ENCODE measurements at places on chromosomes 4 and X.

- no peak for DNase-seq
Measured at GRCh38 chr4:110510277-110510676, 34.3 kb downstream of the ENPEP start.

DNA sequence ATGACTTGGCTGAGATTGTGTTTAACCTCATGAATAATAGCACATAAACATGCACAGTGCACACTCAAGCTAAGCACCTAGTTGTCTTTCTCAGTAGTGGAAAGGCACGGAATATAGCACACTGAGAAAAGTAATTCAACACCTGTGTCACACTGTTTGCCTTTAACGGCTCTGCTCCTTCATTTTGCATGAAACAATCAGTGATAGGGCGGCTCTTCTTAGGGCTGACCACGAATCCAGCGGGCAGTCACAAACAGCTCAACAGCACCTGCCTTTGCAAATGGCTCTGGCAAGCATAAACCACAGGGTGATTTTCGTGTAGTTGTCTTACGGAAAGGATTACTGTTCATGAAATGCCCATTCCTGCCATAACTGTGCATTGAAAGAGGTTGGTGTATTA, 954.0 kb upstream of the TENM3 start:
- no peak for DNase-seq

- no peak for DNase-seq
Measured at GRCh38 chr4:120132935-120133334, 66.3 kb upstream of the MAD2L1 start.

DNA sequence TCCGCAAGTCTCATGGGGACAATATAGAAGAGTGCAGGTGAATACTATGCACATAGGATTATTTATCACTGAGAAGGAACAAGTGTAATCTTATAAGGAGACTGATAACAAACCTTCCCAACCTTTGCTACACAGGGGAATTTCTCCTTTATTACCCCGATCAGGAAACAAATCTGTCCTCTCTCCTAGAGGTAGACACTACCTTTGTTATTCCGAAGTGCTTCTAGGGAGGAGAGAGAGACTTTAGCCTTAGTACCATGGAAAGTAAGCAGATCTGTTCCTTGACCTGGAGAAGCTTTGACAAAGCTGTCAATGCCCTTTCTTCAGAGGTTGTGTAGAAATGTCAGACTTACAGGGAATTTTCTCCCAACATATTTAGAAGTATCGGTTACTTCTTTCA, 475.5 kb downstream of the CCSER1 start:
- no peak for DNase-seq

DNA sequence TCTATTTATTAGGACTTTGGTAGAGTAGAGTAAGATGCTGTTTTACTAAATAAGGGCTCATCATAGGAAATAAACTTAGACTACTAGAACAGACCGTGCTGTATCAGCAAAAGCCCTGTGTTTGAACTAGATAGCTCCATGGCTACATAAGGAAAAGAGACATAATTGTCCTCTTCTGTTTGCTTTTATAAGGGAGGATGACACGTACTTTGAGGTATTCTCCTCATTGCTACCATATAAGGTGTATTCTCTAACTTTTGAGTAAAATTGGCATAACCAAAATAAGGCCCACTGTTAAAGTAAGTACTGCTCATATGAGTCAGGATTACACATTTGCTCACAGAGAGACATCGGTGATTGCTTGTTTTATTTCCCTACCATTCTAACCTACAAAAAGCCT, 64.3 kb downstream of the PDLIM5 start:
- no peak for DNase-seq

DNA sequence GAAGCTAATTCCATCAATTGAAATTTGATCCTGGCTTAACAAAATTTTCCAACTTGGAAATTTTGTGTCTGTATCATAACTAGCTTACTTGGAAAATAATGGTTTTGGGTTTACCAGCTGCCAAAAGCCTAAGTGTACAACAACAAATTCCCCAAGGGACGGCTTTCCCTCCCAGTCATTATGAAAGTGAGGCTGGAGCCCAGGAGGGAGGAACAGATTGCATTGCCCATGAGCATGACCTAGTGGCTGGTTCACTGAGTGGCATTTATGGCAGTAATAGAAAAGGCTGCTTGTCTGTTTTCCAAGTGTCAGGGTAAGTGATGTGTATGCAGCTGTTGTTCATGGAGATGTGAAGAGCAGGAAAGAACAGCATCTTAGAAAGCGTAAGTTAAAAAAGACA, 70.8 kb upstream of the HHIP start:
- DNase-seq, result no peak
